ENCODE measurements at places on chromosomes 6 and 20. TPM values are rescaled to one million over a fixed set of nuclear protein-coding genes. Genes with fewer than 3 reads are reported as not detected.

Gene KIF13A
- total RNA-seq, result 96.9 TPM

DNA sequence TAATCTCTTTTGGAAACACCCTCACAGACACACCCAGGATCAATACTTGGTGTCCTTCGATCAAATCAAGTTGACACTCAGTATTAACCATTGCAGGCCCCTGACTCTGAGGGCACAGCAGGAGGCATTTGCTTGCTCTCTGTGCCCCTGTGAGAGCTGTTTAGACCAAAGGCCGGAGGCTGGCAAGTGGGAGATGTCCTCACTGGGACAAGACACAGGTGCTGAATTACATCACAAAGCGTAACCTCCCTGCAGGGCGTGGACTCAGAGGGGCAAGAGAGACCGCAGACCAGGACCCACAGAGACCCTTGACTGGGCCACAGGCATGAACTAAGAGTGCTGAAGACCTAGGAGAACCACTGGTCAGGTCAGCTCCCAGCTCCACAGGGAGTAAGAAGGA lies at the start of gene CST8:
Gene CST8, plus strand, starts transcription at position 301 of the 400 bp plus-strand sequence. CDS start 551 bp downstream, outside the sequence.
- no peak for DNase-seq
- H3K27ac ChIP-seq, result no peak within 1 kb of the TSS
- H3K4me1 ChIP-seq, result no peaks in the 10 kb centered on the region

GRCh38 chr6:160055813-160056212 lies 65.8 kb upstream of the SLC22A1 start:
- no peaks in the 10 kb centered on the region for H3K4me1 ChIP-seq
- H3K27me3 ChIP-seq, result no peaks in the 10 kb centered on the region
- DNase-seq, result no peak
- H3K4me3 ChIP-seq, result no peak overlapping the region
- H3K36me3 ChIP-seq, result peaks cover 65% of the 10 kb centered on the region
- no peak overlapping the region for H3K27ac ChIP-seq

GRCh38 chr20:56091628-56092234 lies 86.4 kb upstream of the CBLN4 start:
- H3K27me3 ChIP-seq, result no peaks in the 10 kb centered on the region
- H3K36me3 ChIP-seq, result no peaks in the 10 kb centered on the region
- no peak overlapping the region for H3K4me3 ChIP-seq
- no peak overlapping the region for H3K27ac ChIP-seq

Gene RSPO4
- total RNA-seq, result 8.1 TPM

DNA sequence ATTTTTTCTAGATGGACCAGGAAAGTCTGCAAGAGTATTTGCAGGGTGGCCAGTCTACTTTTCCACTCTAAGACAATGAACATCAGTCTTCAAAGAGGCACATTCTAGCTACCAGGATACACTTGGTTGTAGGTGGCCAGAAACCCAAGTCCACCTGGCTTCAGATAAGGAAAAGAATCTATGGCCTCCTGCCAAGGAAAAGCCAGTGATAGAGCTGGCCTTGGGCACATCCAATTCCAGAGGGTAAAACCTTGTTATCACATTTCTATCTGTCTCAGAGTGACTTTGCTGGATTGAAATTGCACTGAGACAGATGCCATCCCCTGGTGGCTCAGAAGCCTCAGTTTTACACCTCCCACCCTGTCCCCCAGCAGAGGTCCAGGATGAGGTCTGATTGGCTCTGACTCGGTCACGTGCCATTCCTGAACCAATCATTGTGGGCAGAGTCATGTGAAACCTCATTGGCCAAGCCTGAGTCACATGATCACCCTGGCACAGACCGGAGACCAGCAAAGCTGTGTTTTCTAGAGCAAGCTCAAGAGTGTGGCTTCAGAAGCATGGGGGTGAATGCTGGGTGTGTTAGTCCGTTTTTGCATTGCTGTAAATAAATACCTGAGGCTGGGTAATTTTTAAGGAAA lies 497.4 kb upstream of the SULF2 start:
- no peaks in the 10 kb centered on the region for H3K27me3 ChIP-seq
- H3K27ac ChIP-seq, result no peak overlapping the region
- no peaks in the 10 kb centered on the region for H3K36me3 ChIP-seq
- H3K4me1 ChIP-seq, result peaks cover 10% of the 10 kb centered on the region

DNA sequence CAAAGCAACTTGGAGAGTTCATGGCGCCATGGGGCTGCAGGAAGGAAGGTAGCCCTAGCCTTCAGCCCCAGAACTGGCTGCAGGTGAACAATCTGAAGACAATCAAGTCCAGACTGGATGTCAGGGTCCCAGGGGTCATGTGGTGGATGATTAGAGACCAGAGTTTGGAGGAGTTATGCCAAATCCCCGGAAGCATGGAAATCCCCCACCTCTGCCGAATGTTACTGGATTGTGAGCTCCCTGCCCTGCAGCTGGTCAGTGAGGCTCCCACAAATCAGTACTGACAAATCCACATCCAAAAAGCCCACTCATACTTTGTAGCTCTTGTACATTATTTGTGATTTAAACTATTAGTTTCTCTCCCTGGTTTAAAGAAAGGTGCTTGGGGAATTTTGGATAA lies 21.3 kb upstream of the CD93 start:
- no peaks in the 10 kb centered on the region for H3K36me3 ChIP-seq
- no peak for DNase-seq
- no peak overlapping the region for H3K4me3 ChIP-seq
- H3K27ac ChIP-seq, result no peak overlapping the region
- no peaks in the 10 kb centered on the region for H3K4me1 ChIP-seq

Gene C6orf163
- total RNA-seq, result 1.5 TPM

DNA sequence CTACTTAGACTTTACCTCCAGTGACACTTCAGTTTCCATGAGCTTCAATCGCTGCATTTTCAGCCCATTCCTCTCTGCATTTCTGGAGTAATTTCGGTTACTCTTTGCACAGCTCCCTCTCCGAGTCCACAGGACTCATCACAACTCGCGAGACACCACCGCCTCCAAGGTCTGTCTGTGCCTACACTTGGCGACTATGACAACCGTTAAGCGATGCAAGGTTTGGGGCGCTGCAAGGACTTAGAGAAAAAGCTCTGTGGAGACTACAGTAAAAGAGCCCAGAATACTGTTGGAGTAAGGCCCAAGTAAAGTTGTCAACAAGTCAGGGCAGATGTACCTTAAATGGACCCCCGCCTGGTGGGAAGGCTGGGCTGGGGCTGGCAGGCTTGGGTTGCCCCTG lies 95.7 kb upstream of the RPS6KA2 start:
- H3K36me3 ChIP-seq, result no peaks in the 10 kb centered on the region
- H3K27ac ChIP-seq, result no peak overlapping the region
- H3K27me3 ChIP-seq, result no peaks in the 10 kb centered on the region
- peaks cover 6% of the 10 kb centered on the region for H3K4me1 ChIP-seq
- H3K4me3 ChIP-seq, result no peak overlapping the region
- no peak for DNase-seq

Gene RIN2
- total RNA-seq, result 33.8 TPM
